NCI-H748 treated with DMSO at 0.1 percent for 48 hours (cell line): ENCODE measurements at places on chromosomes 7 and 10.

DNA sequence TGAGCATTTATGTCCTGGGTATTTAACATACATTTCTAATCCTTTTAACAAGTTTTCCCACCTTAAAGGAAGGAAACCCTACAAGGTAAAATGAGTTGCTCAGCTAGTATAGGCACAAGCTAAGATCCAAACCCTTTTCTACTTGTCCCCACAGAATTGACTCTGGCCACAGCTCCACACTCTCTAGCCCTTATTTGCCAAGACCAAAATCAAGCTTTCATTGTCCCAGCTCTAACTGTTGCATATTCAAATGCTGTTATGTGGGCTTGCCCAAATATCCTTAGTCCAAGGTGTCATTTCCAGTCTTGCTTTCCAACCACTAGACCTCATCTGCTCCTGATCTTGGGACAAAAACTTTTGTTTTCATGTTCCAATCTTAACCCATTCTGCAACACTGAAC, 31.3 kb upstream of the LSM8 start:
- DNase-seq: no peak

- no peak for DNase-seq
Observed at GRCh38 chr10:102163342-102163989, 11.3 kb downstream of the NOLC1 start.

DNA sequence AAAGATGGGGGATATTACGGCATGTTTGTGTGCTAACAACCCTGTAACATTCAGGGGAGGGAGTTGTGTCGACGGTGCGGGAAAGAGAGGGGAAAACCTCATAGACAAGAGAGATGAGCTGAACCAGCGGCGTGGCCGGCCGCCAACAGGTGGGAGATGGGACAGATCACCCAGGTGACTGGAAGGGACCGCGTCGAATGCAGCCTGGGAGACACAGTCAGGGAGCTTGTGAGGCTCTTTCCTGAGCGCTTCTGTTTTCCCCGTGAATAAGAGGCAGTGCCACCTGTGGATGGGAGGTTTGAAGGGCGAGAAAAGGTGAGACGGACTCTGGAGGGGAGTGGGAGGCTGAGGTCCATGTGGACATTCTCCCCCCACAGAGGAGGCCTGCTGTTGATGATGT, 9.9 kb upstream of the PRKAG2 start:
- no peak for DNase-seq

DNA sequence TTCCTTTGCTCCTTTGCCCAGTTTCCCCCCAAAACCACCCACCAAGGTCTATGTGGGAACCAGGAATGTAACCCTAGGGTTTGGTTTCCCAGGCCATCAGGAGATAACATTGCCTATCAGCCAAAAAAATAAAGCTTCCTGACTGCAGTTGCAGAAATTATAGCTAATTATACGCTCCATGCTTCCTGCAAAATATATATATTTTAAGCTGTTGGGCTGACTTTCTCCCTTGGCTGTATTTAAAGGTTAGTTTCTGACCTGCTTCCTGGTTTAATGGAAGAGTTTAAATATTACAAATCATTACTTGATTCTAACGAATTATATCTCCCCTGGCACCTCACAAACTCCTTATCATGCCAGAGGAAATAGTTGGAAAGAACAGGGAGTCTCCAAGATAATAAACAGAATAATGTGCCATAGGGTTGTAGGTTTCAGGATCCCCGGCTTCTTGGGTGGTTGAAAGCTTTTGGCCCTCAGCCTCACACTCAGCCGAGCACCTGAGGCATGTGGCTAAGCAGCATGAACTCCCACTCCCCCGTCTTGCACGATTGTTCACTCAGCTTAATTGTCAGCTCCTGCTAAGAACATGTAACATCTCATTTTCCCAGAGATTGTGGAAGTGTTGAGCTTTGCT, 79.9 kb downstream of the FZD1 start:
- DNase-seq: no peak

- DNase-seq: no peak
Observed at GRCh38 chr10:130551676-130552075, 415.5 kb downstream of the GLRX3 start.

DNA sequence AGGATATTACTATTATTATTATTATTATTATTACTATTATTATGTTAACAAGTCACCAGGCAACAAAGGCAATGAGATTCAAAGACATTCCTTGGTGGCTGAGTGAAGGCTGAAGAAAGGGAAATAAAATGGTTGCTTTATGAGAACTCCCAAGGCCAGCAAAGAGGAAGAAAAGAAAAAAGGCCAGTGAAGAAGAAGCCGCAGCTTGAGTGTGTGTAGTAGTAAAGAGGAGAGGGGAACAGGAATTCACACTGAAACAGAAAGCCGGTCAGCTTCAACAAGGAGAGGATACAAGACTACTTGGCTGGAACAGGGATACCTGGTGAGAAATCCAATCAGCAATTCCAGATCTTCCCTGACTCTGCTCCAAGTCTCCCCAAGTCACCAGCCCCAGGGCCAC, 42.4 kb downstream of the PLXNA4 start:
- DNase-seq: no peak

DNA sequence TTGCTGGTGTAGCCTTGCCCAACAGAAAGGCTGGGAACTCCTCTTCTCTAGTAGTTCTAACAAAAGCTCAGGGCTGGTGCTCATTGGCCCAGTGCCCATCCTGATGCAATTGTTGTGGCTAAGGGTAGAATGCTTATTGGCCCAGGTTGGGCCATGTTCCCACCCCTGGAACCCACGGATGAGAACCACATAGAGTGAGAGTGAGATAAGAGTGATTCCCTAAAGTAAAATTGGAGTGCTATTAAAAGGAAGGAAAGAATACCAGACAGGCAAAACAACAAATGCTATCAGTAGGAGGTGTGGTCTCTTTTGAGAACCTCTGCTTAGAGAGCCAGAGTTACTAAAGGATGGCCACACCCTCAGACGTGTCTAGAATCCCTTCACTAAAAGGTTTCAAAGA, 49.2 kb downstream of the LGI1 start:
- DNase-seq: no peak

GRCh38 chr7:148330124-148330818, 260.3 kb upstream of the C7orf33 start:
- DNase-seq: no peak

DNA sequence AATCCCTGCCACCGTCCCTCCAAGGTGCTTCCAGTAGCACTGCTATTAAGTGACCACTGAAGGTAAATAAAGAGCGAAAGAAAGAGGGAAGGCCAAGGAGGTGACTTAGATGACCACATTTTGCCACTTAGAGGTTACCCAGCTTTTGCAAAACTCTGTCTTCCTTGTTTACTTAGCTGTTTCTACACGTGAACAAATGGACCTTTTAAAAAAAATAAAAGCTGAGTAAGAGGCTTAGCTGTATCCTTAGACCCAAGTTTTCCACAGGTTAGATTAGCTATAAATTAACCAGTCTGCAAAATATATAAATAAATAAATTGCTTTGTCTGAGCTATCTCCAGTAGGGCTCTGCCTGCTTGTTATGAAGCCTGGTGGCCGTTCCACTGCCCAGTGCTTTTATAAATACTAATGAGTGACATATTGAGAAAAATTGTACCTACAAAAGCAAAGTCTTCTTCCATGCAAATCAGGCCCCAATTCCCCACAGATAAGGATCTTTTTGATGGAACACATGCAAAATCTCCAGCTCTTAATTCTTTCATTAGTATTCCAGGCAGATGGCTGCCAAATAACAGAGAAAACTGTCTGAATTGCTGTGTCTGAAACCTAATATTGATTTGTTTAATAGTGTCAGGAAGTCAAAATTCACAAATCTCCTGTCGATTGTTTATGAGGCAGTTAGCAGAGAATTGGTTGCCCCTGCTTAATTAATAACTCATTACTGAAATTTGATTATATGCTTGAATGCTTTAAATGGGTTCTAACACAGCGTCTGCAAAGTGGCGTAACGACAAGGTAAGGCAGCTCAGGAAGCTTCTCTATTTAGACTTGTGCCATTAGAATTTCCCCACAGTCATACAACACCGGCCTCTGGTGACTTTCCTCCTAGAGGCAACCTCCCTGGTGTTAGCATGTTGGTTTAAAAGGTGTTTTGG, 176.7 kb downstream of the EMX2 start:
- DNase-seq: no peak

- DNase-seq: no peak
Observed at GRCh38 chr7:30661926-30662325, 20.3 kb downstream of the CRHR2 start.

DNA sequence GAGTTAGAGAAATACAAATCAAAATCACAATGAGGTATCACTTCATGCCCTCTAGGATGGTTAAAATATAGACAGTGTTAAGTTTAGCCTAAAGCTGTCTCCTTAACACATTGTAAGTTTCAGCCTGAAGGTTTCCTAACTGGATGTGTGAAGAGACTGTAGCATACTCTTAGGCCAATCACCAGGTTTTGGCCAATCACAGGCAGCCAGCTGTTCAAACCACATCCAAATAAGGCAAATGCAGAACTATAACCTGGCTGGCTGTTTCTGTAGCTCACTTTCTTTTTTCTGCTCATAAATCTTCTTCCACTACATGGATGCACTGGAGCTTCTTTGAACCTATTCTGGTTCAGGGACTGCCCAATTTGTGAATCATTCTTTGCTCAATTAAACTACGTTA, 19.7 kb downstream of the ESYT2 start:
- DNase-seq: no peak

DNA sequence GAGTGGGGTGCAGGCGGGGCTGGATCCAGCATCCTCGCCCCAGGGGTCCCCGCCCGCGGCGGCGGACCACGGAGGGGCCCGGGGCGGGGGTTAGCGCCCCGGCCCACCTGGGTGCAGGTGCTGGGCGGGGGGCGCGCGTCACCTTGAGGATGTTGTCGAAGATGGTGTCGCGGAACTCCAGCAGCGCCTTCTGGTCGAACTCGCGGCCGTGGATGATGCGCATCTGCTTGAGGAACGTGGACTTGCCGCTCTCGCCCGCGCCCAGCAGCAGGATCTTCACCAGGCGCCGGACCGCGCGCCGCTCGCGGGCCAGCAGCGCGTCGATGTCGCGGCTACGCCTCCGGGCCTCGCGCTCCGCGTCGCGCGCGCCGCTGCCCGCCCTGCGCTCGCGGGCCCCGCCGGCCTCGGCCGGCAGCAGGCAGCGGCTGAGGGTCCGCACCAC, 376 bp downstream of the GNA12 start:
- DNase-seq: no peak

GRCh38 chr7:29612596-29612995, 49.0 kb downstream of the PRR15 start:
- DNase-seq: no peak

DNA sequence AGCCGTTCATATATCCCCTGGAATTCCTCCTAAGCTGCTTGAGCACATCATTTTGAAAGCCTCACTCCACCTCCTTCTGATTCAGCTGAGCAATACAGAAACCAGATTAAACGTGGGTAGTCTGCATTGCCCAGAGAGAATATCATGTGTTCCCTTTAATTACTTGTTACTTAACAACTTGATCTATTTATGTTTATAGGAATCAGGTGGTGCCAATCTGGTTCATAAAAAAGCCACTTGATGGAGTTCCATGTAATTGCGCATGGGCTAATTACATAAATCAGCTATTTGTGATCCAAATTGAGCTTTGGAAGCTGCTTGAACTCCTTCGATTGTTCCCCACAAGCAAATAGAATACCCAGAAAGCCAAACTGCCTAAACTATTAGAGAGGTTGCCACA, 114.7 kb upstream of the ADCY1 start:
- DNase-seq: peak; percentile 95

DNA sequence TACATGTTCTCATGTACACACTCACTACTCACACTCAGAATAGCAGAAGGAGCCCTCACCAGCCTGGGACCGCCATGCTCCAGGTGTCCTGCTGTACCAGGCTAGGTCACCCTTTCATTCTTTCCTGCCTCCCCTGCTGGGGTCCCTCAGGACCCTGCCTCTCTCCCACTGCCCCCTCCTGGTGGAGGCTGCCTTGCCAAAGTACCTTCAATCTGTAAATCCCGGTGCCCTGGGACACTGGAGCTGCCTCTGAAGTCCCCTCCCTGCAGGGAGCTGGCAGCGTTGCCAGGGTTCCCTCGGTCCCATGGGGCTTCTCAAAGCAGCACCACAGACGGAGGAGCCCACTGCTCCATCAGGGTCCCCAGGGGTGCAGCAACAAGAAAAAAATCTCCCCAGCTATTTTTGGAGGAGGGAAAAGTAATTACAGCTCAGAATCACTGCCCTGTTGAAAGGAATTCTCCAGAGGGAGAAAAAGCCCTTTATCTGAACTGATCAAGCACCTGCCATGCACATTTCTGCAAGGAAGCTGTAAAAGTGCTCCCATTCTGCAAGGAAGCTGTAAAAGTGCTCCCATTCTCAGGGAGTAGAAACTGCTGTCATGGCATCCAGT, 259.9 kb downstream of the PTPRN2 start:
- DNase-seq: no peak

DNA sequence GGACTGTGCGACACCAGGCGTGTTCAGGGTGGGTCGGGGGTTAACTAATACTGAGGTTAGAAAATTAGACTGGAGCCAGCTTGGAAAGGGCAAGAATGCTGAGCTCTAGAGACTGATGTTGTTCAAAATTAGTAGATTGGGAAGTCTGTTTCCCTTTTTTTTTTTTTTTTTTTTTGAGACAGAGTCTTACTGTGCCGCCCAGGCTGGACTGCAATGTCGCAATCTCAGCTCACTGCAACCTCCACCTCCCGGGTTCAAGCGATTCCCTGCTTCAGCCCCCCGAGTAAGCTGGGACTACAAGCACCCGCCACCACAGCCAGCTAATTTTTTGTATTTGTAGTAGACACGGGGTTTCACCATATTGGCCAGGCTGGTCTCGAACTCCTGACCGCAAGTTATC, 2.7 kb upstream of the CPVL start:
- no peak for DNase-seq

- DNase-seq: no peak
Observed at GRCh38 chr7:96784597-96784996, 75.0 kb upstream of the SEM1 start.

- no peak for DNase-seq
Observed at GRCh38 chr10:114539623-114540022, 118.5 kb downstream of the ABLIM1 start.

DNA sequence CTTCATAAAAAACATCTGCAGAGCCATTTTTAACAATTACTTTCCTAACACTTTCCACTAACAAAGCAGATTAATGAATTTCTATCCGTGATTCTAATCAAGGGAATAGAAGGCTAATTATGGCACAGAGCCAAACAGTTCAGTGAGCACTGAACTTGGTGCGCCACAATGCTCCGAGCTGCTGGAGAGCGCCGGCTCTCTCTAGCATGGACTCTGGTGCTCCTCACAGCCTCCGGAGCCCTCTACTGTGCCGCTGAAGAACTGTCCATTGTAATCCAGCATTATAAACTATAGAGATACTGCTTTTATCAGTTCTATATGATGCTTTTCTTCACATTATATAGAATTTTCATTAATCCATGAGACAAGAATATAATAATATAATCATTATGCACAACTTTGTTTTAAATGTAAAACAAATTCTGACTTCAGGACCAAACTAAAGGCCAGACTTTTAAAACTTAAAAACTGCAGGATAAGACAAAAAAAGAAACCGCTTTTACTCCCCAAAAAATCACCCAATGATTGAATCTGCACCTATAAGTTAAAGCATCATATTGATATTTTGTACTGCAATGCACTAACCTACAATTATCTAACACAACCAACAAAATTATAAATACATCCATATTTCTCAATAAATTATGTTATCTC, 123.6 kb downstream of the RNF32 start:
- DNase-seq: peak; percentile 88
